Stimulated activated CD4-positive, alpha-beta T cell treated with anti-CD3 and anti-CD28 coated beads, TNF-alpha, amount 100 ng/mL, for 4 hours (primary cell): ENCODE measurements at places on chromosomes 4 and X.
A peak's percentile ranks its signal among the peaks of the same experiment; 100 is the strongest.

DNA sequence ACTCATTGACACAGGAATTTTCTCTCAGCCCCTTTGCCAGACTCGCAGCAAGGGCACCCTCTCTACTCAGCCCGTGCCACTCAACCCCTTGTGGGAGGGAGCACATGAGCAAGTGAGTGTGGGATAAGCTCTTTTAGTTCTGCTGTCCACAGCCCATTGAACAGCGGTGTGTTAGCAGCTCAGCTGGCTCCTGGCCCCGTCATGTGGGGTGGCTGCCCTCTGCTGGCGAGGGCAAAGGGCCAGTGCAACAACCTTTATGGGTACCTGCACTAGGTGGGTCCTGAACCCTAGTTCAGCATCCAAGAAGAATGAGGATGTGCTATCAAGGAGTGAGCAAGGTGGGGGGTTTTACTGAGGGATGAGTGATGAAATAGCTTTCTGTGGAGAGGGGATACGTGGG lies 85.0 kb upstream of the ZNF81 start:
- DNase-seq: no peak

DNA sequence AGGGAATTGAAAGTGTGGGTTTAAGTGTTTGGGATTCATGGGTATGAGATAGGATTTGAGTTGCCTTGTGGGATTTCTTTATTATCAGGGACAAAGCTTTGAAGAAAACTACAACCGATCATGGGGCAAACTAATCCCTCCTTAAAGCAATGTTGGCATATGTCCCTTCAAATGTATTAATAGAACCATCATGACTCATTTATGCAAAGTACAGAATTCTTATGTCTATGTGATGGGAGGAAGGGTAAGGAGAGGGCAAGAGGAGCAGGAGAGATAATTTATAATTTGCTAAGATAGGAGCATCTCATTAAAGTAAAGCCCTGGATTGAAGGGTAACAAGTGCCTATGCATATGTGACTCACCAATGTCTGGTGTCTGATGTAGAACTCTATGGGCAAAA lies 94.2 kb downstream of the PHEX start:
- no peak for DNase-seq

DNA sequence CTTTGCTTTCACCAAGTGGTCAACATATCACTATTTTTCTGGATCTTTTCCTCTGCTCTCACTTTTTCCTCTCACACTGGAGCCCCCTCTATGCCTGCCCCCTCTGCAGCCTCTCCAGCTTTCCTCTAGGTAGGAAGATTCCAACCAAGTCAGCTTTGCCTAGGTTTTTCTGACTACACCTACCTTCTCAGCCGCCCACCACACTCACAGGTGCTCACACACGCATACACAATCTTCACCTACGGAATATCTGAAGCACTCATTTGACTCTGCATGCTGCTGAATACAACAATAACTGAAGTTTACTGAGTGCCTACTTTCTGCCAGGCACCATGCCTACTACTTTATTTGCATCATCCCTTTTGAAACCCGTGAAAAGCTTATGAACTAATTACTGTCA lies 328.0 kb downstream of the PPP3CA start:
- DNase-seq: peak; percentile 13

GRCh38 chrX:9785944-9786797 lies at the start of gene SHROOM2:
SHROOM2 (plus strand) TSS chrX:9786429; CDS start chrX:9786546, 117 bp downstream.
- no peak for DNase-seq

- no peak for DNase-seq
These were observed 93.8 kb downstream of the TLL1 start for GRCh38 chr4:165966833-165967232.
